SK-N-SH (cell line): ENCODE measurements at places on chromosomes 5 and 9. TPM values are rescaled to one million over a fixed set of nuclear protein-coding genes. Genes with fewer than 3 reads are reported as not detected.

The CIZ1 gene
- 36.6 and 37.0 TPM in 2 replicates for polyA plus RNA-seq

The GHR gene
- 0.02 and 0.03 TPM in 2 replicates for polyA plus RNA-seq

The HMCN2 gene
- 0.15 and 0.28 TPM in 2 replicates for polyA plus RNA-seq

The HAPLN1 gene
- 0.30 and 0.39 TPM in 2 replicates for polyA plus RNA-seq

The C1QTNF2 gene
- polyA plus RNA-seq: 0.65 and 0.67 TPM in 2 replicates

The PCDHB5 gene
- polyA plus RNA-seq: 0.08 and 0.10 TPM in 2 replicates

The MAP3K1 gene
- 2.2 and 3.5 TPM in 2 replicates for polyA plus RNA-seq

The UQCRQ gene
- 510 and 694 TPM in 2 replicates for polyA plus RNA-seq

The PCDHGA6 gene
- 1.4 TPM in 2 replicates for polyA plus RNA-seq

The FBLL1 gene
- 4.4 and 4.5 TPM in 2 replicates for polyA plus RNA-seq

The DMRT3 gene
- polyA plus RNA-seq: not detected in 2 replicates

The PCDHGA2 gene
- 1.4 and 1.5 TPM in 2 replicates for polyA plus RNA-seq

The DEPDC1B gene
- polyA plus RNA-seq: 4.2 and 4.7 TPM in 2 replicates

The PDE8B gene
- polyA plus RNA-seq: not detected in 2 replicates

The PAX5 gene
- polyA plus RNA-seq: 0.05 and 0.15 TPM in 2 replicates

The PIP5K1B gene
- polyA plus RNA-seq: not detected in 2 replicates

The IFNK gene
- polyA plus RNA-seq: not detected in 2 replicates

The SLC6A18 gene
- not detected in 2 replicates for polyA plus RNA-seq

The ANKRD31 gene
- polyA plus RNA-seq: 0.05 and 0.06 TPM in 2 replicates

The CDH9 gene
- not detected in 2 replicates for polyA plus RNA-seq

The DBH gene
- polyA plus RNA-seq: 0.92 and 1.2 TPM in 2 replicates

The C9orf50 gene
- 0.24 and 0.30 TPM in 2 replicates for polyA plus RNA-seq

The CENPK gene
- 5.4 and 11.3 TPM in 2 replicates for polyA plus RNA-seq

The C5 gene
- polyA plus RNA-seq: 1.8 and 2.7 TPM in 2 replicates

The SPAAR gene
- 0.11 and 0.13 TPM in 2 replicates for polyA plus RNA-seq

The MZB1 gene
- 0.06 TPM in 1 of 2 replicates, not detected in the other for polyA plus RNA-seq

The GNG10 gene
- 57.7 and 69.3 TPM in 2 replicates for polyA plus RNA-seq

The CKS2 gene
- 277 and 362 TPM in 2 replicates for polyA plus RNA-seq

The ITGA2 gene
- 38.2 and 52.1 TPM in 2 replicates for polyA plus RNA-seq

The SLC1A3 gene
- polyA plus RNA-seq: not detected in 2 replicates

The ARHGEF28 gene
- 3.7 and 4.2 TPM in 2 replicates for polyA plus RNA-seq

The SARDH gene
- polyA plus RNA-seq: 2.9 and 5.9 TPM in 2 replicates

The PLEKHG4B gene
- polyA plus RNA-seq: 0.18 and 0.21 TPM in 2 replicates

The BNIP1 gene
- 16.7 and 21.1 TPM in 2 replicates for polyA plus RNA-seq

The TMC1 gene
- 0.10 TPM in 1 of 2 replicates, not detected in the other for polyA plus RNA-seq

The ECSCR gene
- polyA plus RNA-seq: 10.9 and 13.5 TPM in 2 replicates

The TEK gene
- polyA plus RNA-seq: 0.03 and 0.10 TPM in 2 replicates

The TAS2R1 gene
- polyA plus RNA-seq: not detected in 2 replicates

The ALDH1A1 gene
- polyA plus RNA-seq: 0.03 and 0.23 TPM in 2 replicates

The LIX1 gene
- 0.02 TPM in 1 of 2 replicates, not detected in the other for polyA plus RNA-seq

The GLIPR2 gene
- 38.3 and 40.1 TPM in 2 replicates for polyA plus RNA-seq

The SLC4A9 gene
- polyA plus RNA-seq: 0.02 TPM in 1 of 2 replicates, not detected in the other

The TCF7 gene
- 2.3 and 2.7 TPM in 2 replicates for polyA plus RNA-seq

The SLC34A1 gene
- 0.03 TPM in 1 of 2 replicates, not detected in the other for polyA plus RNA-seq

The SPATA31D4 gene
- not detected in 2 replicates for polyA plus RNA-seq

The WHRN gene
- polyA plus RNA-seq: 2.7 and 4.6 TPM in 2 replicates

The FGD3 gene
- polyA plus RNA-seq: not detected in 2 replicates

The OSMR gene
- polyA plus RNA-seq: 55.9 and 56.0 TPM in 2 replicates

The MYOT gene
- 0.02 and 0.06 TPM in 2 replicates for polyA plus RNA-seq

The GTF2H2 gene
- 11.0 and 11.5 TPM in 2 replicates for polyA plus RNA-seq

The PCDHB16 gene
- 2.3 and 2.7 TPM in 2 replicates for polyA plus RNA-seq

The COX7C gene
- 675 and 707 TPM in 2 replicates for polyA plus RNA-seq

The C5orf58 gene
- not detected in 2 replicates for polyA plus RNA-seq

The SPOCK1 gene
- polyA plus RNA-seq: 9.1 and 11.3 TPM in 2 replicates
